ENCODE measurements at places on chromosomes 11 and 22.

GRCh38 chr11:129385801-129386200, 10.2 kb downstream of the BARX2 start:
- no peak for DNase-seq

DNA sequence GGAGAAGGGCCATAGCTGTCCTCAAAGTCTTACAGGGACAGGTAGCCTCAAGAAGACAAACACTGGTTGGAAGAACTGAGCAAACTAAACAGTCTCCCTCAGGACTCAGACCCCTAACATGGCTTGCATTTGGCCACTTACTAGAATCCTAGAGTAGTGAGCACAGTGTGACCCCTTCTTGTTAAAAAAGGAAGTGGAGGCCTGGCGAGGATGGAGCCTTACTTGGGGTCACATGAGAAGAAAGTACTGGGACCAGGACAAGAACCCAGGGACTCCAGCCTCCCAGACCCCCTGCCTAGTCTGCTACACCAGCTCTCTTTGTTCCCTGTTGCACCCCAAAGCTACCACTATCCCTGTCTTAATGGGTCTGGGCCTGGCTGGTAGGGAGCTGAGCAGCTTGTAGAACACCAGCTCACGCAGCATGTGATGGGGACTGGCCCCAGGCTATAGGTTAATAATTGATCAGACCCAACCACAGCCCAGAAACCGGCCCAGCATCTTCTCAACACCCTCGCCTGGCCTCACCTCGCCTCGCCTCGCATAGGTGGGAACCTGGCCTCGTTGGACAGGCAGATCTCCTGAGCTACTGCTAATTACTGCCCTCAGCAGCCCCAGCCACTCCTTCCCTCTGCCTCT, 17.6 kb downstream of the DGAT2 start:
- no peak for DNase-seq

- peak; percentile 55 for DNase-seq
These were observed 2.8 kb downstream of the RIC8A start for GRCh38 chr11:210122-210802.

GRCh38 chr11:134845474-134846327, 433.7 kb upstream of the B3GAT1 start:
- no peak for DNase-seq

DNA sequence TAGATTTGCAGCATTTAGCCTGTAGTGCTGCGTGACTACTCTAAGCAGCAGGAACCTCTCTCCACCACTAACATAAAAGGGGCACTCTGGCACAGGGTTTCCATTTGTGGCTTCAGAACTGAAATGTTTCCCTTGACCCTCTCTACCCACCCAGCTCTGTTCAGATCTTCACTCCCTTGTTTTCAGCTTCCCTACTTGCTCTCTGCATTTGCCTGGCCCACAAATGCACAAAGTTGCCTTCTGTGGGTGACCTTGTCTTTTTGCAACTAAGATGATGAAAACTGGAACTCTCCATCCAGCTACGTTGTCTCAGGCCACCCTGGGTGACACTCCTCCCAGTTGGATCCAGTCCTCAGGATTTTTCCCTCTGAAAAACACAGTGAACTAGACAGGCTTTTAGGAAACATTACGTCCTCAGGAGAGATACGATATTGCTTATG, 19.8 kb upstream of the PSMA1 start:
- DNase-seq = no peak

DNA sequence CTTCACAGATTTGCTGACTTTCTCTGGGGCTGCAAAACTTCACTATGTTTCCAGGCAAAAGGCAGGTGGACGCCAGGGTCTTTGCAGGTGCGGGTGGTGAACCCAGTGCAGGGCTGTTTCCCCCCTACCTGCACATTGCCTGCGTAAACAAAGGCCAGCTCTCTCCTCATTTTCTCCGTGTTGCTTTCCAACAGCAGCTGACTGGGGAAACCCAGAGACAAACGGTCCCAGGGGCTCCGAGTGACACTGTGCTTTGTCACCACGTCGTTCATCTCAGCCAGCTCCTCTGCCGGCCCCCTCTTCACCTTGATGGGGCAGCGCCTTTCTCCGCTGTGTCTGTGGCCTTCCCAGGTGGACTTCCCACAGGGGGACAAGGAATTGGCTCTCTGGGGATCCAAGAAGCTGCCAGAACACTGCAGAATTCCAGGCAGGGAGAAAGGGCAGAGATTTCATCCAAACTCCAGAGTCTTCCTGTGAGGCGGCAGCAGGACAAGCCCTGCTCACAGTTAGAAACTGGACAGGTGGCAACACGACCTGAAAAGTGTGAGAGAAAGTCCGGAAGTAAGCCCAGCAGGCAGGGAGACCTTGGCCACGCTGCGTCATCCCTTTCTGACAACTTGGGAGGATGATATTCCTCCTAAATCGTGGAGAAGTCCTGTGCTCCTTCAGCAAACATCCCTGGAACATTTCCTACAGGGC, 1493.7 kb downstream of the TBC1D22A start:
- DNase-seq = no peak

DNA sequence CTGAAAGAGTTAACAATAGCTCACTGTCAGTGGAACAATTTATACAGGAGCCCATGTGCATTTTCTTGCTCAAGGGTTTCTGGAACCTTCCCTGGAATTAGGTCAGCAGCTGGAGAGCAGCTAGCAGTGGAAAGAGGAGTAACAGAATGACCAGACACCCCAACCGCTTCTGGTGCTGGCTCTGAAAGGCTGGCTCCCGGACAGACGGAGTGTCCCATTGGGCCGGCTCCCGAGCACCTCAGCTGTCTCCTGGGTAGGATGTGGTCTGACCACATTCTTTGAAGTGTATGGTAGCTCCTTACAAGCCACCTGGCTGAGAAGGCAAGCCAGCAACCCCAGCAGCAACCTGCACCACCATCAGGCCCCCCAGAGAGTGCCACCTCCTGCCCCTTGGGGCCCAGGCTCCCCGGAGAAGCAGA, 44.7 kb downstream of the ABTB2 start:
- DNase-seq = peak; percentile 7

DNA sequence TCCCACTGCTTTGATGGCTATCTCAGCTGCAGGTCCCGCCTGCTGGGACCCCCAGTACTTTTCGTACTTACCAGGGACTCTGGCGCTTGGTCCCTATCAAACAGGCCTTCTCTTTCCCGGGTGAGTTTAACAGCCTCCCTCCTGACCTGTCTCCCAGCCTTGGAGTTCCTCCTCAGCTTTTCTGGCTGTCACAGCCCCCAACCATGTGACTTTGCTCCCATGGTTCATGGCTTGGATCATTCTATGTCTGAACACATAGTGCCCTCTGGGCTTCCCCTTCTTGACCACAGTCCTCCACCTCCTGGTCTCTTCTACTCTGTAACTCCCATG, 56.9 kb downstream of the PARVA start:
- no peak for DNase-seq

DNA sequence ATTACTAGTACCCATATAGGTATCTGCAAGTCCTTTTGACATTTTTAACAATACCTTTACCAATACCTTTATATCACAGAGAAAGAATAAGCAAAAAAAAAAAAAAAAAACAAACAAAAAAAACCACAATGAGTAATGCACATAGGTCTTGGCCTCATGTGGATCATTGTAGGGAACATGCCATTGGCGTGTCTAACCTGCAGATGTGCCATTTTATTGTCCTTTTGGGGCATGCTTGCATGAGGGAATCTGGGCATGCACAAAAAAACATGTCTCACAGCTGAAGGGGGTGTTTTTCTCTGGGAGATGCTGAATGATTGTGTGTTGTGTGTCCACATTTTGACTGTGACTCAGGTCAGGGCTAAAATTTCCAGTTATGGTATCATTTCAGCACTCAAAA, 361.6 kb downstream of the GUCY1A2 start:
- DNase-seq = peak; percentile 3

- peak; percentile 44 for DNase-seq
These were observed 20.2 kb downstream of the C22orf31 start for GRCh38 chr22:29041408-29041807.

- no peak for DNase-seq
These were observed 14.3 kb downstream of the PACSIN2 start for GRCh38 chr22:43000441-43001175.

DNA sequence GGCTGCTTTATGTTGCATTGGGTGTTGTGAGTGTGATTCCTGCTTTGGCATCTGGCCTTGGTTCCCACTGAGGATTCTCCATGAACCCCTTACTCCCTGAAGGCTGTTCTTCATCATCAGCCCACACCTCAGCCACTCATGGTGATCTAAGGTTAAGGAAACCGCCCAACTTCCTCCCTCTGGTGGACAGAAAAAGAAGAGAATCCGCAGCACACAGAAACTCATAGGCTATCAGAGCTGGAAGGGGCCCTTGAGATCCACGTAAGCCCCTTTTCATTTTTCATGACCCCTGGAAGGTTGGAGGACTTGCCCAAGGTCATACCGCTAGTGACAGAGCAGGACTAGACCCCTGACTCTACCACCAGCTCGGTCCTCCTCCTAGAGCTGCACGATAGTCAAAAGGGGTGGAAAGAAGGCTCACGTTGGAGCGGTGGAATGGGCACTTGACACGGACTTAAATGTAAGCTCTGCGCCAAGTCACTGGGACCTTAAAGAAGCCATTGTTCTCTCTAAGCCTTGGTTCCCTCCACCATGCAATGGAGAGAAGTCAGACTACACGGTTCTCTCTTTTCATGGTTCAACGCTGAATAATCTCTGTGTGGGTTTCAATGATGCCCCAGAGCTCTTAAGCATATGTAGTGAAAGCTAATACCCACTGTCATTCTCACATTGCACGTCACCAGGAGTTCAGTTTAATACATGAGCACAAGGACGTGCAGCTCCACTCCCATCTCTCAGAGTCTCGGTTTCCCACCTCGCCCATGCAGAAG, 83.6 kb upstream of the CRTAM start:
- no peak for DNase-seq

GRCh38 chr22:22032099-22032905, 49.7 kb upstream of the TOP3B start:
- DNase-seq = no peak

DNA sequence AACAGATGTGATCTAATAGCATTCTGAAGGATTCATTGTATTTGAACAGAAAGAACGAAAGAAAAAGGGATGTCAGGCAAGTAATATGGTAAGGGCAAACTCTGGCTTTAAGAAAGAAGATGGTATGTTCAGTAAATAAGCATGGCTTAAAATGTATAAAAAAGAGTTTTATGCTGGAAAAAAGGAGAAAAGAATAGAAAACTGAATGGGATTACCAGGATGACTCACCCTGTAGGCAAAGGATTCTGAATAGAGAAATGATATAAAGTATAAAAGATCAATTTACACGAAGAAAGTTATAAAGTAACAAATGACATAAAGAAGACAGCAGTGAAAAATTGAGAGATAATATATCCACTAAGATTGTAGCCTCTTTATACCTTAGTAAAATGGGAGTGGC, 4.5 kb downstream of the CCDC82 start:
- no peak for DNase-seq

- DNase-seq = peak; percentile 52
These were observed 6.4 kb downstream of the MYEOV start for GRCh38 chr11:69300120-69301060.

DNA sequence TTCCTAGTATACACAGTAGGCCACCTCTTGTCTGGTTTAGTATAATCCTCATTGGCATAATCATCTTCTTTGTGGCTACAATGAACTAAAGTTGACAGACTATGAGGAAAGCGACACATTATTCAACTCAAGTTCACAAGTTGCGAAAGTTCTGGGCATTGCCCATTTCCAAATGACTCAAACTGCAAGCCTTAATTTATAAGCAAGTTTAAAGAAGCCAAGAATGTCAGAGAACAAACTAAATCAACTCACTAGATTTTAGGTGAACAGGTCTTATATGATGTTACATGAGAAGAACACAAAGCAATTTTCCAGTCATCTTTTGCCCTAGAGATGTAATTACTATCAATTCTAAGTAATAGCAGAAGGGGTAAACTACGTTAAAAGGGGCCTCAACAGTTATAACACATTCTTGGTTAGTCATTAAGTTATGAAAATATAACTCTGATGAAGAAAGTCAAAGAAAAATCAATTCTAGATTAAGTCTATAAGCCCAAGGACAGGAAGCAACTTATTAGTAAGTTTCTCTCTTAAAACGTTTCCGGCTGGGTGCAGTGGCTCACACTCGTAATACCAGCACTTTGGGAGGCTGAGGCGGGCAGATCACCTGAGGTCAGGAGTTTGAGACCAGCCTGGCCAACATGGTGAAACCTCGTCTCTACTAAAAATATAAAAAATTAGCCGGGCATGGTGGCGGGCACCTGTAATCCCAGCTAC, 21.5 kb downstream of the PICALM start:
- DNase-seq = peak; percentile 78

DNA sequence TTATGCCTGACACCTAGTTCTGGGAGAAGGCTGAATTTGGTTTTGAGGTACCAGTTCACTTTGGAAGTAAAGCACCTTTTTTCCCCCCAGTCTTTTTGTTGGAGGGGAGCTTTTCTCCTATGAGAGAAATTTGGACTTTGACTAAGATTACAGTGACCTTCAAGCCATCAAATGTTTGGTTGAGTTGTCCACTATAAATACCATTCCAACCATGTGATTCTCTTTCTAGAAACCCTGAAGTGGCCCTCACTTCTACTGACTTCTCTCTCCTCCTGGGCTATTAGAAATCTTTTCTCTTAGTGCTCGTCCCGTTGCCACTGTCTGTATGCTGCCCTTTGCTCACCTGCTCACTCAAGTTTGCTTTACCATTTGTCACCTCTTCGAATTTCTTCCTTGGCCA, 82.6 kb downstream of the TEAD1 start:
- DNase-seq = no peak

Data from mammary epithelial cell (primary cell).